Posterior cingulate gyrus (tissue), 11 donors: ENCODE measurements at places on chromosomes 7 and 10.

- DNase-seq = no peak
Observed at GRCh38 chr10:42937649-42938180, 139.2 kb upstream of the RET start.

GRCh38 chr7:11784769-11785536, 47.0 kb downstream of the THSD7A start:
- DNase-seq = no peak

DNA sequence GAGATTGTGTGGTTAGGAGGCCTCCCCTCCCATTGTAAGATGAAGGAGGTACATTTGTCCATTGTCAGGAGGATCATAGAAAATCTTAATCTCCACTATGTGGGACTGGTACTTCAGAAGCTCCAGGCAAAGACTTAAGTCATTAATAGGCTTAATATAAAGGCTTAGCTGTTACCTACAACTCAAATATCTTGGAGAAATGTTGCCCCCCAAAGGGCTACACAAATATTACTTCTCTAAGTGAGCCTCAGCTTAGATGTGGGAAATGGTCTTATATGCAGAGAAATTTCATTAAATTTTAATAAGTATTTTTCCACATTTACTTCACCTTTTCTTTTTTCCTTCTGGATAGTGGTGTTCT, 27.2 kb downstream of the TAS2R41 start:
- DNase-seq = no peak

DNA sequence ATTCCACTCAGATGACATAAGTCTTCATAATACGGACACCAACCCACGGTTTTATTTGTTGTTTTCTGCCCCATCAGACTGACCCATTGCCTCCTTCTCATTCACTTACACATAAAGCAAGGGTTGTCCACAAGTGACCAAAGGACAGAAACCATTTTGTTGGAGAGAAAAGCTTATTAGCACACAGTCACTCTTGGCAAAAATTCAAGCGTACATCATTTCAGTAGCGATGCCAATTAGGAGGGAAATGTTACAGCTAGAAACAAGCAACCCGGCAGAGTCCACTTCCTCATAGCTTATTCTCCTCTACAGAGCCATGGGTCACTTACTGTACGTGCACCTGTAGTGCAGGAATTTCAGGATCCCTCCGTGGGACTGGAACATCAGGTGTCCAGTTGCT, 23.0 kb downstream of the ABLIM1 start:
- DNase-seq = no peak

DNA sequence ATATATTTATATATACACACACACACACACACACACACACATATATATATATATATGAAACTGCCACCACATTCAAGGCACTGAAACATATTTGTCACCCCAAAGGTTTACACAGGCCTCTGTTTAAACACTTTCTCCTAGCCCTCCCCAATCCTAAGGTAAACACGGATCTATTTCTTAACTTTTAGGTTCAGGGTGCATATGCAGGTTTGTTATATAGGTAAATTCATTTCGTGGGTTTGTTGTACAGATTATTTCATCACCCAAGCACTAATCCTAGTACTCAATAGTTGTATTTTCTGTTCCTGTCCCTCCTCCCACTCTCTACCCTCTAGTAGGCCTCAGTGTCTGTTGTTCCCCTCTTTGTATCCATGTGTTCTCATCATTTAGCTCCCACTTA, 305.0 kb downstream of the GPR37 start:
- DNase-seq = no peak

DNA sequence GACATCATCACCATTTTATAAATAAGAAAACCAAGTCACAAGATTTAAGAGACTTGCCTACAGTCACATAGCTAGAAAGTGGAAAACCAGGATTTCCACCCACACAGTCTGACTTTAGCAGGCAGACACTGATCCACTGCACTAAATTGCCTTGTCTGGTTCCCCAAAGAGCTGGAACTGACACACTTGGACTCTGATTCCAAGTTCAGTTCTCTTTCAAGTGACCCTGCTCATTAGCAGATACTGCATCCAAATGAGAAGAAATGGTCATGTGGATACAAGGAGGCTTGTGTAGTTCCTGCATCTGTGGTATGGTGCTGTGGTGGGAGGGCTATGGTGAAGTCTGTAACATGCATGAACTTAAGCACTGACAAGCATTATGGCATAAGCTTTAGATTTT, 180.1 kb upstream of the MKLN1 start:
- no peak for DNase-seq

GRCh38 chr10:3336673-3337293, 164.2 kb upstream of the PITRM1 start:
- no peak for DNase-seq

- DNase-seq = no peak
Observed at GRCh38 chr10:80454513-80455460, 677 bp downstream of the TSPAN14 start.

DNA sequence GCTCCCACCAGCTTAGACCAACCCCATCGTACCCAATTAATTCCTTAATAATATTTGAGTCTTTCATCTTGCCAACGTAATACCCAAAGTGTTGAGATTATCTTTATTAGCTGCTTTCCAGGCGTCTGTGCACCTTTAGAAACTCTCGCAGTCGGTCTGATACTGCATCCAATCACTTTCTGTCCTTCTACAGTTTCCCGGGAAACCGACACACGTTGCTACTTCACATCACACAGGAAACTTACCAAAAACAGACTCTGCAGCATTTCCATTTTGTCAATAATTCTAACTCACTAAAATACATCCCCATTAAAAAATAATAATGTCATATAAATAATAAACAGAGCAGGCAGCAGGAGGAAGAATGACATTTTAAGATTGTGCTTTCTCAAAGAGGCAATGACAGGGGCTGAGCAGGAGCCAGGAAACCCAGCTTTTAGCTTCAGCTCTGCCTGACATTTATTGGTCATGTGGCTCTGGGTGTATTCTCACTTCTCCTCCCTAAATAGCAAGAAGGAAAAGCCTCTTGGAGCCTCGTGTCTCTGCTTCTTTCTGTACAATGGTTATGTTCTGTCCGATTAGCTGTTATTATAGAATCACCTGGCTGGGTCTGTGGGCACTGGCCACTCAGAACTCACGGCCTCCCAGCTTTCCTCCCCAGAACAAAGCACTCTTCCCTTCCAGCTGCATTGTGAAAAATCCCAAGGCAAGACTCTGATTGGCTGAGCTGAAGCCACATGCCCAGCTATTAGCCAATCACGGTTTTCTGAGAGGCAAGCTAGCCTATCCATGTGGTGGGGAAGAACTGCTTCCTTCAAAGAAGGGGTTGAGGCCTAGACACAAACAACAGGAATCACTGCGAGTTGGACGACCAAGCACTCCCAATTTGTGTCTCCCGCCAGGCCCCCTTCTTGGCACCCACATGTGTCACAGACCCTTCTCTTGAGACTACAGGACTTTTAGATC, 424.7 kb upstream of the FOXK1 start:
- DNase-seq = no peak

- DNase-seq = no peak
Observed at GRCh38 chr7:43591558-43592180, 8.8 kb downstream of the STK17A start.

DNA sequence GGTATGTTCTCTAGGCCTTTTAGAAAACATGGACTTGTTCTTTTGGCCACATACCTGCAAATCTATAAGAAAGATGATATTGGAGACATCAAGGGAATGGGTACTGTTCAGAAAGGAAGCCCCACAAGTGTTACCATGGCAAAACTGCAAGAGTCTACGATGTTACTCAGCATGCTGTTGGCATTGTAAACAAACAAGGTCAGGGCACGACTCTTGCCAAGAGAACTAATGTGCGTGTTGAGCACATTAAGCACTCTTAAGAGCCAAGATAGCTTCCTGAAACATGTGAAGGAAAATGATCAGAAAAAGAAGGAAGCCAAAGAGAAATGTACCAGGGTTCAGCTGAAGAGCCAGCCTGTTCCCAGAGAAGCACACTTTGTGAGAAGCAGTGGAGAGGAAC, 37.1 kb downstream of the SDK1 start:
- DNase-seq = no peak

DNA sequence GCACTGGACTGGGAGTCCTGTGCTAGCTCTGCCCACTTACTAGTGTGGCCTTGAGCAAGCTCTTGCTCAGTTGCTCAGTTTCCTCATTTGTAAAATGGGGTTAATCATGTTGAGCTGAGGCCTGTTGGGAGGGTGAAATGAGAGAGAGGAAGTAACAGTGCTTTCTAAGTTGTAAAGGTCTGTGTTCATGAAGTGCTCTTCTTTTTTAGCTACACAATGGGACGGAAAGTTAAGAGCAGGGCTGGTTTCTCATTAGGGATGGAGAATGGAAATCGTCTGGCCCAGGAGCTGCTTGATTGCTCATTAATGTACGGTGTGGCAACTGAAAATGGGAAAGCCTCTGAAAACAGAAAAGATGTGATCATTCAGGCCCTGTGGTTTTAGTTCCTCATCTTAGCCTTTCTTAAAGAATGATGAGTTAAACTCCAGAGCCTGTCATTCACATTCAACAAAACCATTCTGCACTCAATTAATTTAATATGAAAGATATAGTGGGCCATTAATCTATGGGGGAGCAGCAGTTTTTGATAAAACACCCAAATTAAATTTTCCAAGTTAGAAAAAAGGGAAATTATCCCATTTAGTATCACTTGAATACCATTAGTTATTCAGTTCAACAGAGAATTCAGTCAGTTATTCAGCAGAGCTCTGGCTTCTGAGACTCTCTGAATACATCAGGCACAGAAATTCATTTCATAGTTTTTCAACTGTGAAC, 60.5 kb downstream of the SH2D4B start:
- no peak for DNase-seq

DNA sequence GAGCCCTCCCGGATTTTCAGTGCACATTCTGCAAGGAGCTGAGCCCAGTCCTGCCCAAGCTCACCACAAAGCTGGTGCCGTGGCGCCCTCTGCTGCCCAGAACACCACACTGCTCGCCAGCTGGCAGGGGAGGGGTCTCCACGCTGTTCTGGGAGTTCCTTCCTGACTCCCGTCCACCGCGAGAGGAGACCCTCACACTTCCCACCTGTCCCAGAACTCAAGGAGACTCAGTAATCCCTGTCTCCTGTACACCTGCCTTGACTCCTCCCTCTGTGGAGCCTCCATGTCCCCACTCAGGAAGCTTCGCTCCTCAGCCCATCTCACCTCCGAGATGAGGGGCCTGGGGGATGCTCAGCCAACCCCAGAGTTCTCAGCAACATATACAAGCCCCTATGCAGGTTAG, 11.3 kb downstream of the C10orf105 start:
- peak; percentile 71 for DNase-seq

- no peak for DNase-seq
Observed at GRCh38 chr7:46544396-46545008, 623.4 kb upstream of the IGFBP3 start.

- DNase-seq = no peak
Observed at GRCh38 chr10:61883371-61884025, 18.0 kb upstream of the ARID5B start.

DNA sequence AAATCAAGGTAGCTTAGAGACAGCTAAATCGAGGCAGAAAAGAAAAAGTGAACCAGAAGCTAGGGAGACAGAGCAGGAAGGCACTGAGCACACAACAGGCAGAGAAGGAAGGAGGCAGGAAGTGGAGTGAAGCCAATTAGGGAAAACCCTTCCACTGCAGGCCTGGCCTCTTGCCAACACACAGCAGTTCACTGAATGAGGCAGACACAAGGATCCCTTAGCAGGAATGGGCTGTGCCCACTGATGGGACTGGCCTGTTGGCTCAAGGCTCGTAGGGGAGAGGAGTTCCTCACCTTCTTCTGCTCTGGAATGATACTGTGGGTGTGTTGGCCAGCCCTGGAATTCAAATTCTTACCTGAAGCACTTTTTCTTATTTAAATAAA, 220.3 kb upstream of the STK17A start:
- DNase-seq = no peak

DNA sequence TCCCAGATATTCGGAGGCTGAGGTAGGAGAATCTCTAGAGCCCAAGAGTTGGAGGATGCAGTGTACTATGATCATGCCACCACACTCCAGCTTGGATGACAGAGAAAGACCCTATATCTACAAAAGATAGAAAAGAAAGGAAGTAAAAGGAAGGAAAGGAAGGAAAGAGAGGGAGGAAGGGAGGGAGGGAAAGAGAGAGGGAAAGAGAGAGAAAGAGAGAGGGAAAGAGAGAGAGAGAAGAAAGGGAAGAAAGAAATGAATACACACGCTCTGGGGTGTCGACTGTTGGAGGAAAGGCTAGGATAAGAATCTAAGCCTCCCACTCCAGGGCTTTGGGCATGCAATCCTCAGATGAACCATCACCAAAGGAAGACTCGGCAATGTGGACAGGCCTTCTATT, 69.9 kb downstream of the PARD3 start:
- no peak for DNase-seq

DNA sequence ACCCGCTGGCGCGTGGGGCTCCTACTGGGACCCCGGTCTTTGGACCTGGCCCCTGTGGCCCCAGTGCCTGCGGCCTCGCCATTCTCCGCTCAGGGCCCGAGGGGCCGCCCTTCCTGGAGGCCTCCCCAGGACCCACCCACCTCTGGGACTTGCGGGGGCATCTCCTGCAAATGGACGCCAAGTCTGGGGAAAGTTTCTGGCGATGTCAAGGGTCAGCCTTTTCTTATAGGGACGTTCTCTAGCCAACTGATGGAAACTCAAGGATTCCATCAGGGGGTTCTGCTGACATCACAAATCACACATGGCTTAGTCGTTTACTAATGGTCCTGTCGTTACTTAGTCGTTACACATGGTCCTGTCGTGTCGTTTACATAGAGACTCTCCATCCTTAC, 57.7 kb upstream of the RHOBTB1 start:
- DNase-seq = no peak

DNA sequence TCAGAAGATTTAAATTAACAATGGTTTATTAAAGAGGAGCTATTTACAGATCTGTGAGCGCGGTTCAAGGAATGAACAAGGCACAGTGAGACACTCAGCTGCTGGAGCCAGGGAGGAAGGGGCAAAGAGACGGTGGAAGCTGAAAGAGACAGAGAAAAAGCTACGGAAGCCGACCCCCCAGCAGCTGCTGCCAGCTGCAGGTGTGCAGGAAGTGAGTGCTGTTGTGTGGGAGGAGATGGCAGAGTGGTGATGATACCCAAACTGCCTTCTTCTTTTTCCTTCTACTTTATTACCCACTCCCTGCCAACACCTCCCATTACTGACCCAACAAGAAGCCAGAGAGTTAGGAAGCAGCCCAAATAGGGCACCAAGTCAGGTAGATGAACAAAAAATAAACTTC, 41.9 kb upstream of the MBL2 start:
- DNase-seq = no peak

DNA sequence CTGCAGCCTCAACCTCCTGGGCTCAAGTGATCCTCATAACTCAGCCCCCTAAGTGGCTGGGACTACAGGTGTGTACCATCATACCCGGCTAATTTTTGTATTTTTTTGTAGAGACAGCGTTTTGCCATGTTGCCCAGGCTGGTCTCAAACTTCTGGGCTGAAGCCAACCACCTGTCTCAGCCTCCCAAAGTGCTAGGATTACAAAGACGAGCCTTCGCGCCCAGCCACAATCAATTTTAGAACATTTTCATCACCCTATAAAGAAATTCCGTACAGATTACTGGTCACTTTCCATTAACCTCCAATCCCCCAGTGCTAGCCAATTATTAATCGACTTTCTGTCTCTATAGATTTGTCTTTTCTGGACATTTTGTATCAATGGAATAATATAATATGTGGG, 32.3 kb upstream of the PALS2 start:
- DNase-seq = no peak
